ENCODE measurements at places on chromosomes 1 and 21.

DNA sequence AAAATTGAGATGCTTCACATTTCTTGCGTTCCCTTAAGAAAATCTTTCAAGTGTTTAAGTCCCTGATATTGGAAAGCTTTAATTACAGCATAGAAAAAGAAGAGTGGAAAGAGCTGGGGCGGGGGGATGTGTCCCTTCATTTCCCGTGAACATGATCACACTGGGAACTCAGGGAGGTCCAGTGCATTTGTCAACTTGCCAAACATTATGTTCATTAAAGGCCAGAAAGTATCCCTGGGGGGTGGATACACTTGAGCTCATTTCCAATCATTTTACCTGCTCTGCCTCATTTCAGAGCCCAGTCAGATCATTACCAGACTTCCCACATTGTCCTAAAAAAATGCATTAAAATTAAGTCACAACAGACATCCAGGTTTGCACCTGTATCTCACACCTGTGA lies 123.6 kb upstream of the KCNJ15 start:
- DNase-seq, result no peak

GRCh38 chr1:3014443-3015268 lies 6.6 kb upstream of the ACTRT2 start:
- no peak for DNase-seq

- DNase-seq, result no peak
These were observed 56.8 kb downstream of the ECE1 start for GRCh38 chr1:21233490-21233889.

GRCh38 chr1:85001742-85002141 lies 4.8 kb upstream of the MCOLN2 start:
- no peak for DNase-seq

All from stimulated activated naive CD8-positive, alpha-beta T cell treated with anti-CD3 and anti-CD28 coated beads, Interleukin-15, Interleukin-2, amounts not matched to agents 100 U/mL and 50 U/mL, for 24 hours (primary cell).